ENCODE measurements at places on chromosomes 1 and 21.
A peak's percentile ranks its signal among the peaks of the same experiment; 100 is the strongest.

GRCh38 chr1:119885903-119886783, 10.2 kb downstream of the ADAM30 start:
- DNase-seq = peak; percentile 24

GRCh38 chr1:167573035-167573434, 19.5 kb upstream of the CREG1 start:
- DNase-seq = no peak

- DNase-seq = no peak
These were observed 50.3 kb downstream of the SLX9 start for GRCh38 chr21:44989943-44990780.

- peak; percentile 59 for DNase-seq
These were observed 396.7 kb upstream of the C1orf87 start for GRCh38 chr1:60470246-60470645.

- peak; percentile 84 for DNase-seq
These were observed 10.1 kb upstream of the EXO1 start for GRCh38 chr1:241837901-241838300.

All from NCI-H226 (cell line).